Stimulated activated CD4-positive, alpha-beta T cell treated with anti-CD3 and anti-CD28 coated beads, TNF-alpha, amount 100 ng/mL, for 4 hours (primary cell): ENCODE measurements at places on chromosomes 6 and 20.

- no peak for DNase-seq
Measured at GRCh38 chr20:219290-220115, 7.6 kb upstream of the DEFB129 start.

GRCh38 chr20:35721621-35722020 is 20.4 kb downstream of the RBM39 start:
- no peak for DNase-seq

- DNase-seq: no peak
Measured at GRCh38 chr20:40486297-40486696, 202.7 kb downstream of the MAFB start.

- no peak for DNase-seq
Measured at GRCh38 chr20:49775229-49775693, 37.4 kb upstream of the SLC9A8 start.

GRCh38 chr6:15458021-15458459 is 204.8 kb downstream of the DTNBP1 start:
- DNase-seq: no peak

DNA sequence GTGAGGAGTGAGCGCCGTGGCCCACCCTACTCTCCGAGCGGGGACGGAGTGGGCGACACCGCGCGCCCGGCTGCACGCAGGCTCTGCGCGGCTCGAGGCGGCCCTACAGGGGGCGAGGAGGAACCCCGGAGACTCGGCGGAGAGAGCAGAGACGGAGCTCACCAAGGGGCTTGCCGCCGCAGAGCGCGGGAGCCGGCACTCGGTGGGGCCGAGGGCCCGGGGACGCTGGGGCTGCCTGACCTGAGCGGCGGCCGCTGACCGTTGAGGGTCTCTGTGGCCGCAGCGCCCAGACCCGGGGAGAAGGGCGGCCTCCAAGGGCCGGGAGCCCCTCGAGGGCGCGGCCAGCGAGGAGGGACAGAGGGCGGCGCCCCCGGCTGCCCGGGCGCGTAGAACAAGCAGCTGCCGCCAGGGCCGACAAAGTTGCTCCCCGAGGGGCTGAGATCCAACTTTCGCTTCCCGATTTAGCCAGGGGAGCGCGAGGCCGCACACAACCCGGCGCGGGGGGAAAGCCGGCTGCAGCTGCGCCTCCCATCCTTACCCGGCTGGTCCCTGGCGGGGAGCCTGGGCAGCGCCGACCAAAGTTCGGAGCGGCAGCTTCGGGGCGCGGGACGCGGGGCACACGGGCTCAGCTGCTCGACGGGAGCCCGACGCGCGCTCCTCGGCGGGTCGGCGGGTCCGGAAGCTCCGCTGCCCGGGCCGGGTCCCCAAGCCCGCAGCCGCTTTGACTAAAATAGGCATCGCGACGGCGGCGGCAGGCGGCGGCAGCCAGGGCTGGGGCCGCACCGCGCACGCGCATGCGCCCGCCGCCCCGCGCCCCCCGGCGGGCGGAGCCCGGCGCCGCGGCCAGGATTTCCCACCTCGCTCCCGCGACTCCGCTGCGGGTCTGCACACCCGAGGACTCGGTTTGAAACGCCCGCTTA is 43.1 kb downstream of the POPDC3 start:
- no peak for DNase-seq

DNA sequence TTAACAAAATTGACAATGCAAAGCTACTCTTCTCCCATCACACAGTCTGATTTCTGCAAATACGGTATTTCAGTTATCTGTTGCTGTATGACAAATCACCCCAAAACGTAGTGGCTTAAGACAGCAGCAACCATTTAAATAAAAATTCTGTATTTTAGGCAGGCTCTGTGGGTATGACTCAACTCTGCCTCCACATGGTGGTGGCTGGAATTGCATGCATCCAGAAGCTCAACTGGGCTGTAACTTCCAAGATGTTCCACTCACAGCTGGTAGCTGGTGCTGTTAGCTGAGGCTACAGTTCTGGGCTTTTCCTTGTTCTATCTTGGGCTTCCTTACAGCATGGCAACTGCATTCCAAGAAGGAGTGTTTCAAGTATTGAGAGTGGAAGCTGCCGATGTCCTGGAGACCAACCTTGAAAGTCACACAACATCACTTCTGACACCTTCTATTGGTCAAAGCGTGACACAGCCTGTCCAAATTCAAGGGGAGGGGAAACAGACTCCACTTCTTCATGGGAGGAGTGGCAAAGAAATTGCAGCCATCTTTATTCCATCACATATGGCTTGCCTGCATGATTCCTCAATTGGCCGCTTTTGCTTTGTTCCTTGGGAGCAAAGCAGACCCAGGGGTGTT is 39.7 kb upstream of the TULP1 start:
- DNase-seq: peak; percentile 36

DNA sequence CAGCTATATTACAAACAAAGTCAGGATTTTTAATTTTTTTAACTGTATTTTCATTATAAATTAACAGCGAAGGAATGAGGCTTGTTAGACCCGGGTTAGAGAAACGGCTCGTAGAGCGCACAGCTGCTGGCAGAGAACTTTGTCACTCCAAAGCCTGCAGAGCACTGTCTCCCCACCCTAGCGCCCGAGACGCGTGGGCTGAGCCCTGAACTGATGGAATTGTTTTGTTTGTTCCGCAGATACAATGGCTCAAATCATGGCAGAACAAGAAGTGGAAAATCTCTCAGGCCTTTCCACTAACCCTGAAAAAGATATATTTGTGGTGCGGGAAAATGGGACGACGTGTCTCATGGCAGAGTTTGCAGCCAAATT is 810 bp downstream of the LAMP5 start:
- DNase-seq: no peak

- DNase-seq: no peak
Measured at GRCh38 chr6:94260765-94261164, 841.4 kb upstream of the EPHA7 start.

- peak; percentile 23 for DNase-seq
Measured at GRCh38 chr6:15244620-15245360, 1.1 kb upstream of the JARID2 start.

- no peak for DNase-seq
Measured at GRCh38 chr20:38202153-38202981, 37.3 kb upstream of the TGM2 start.

GRCh38 chr6:32355018-32355417 is 16.7 kb downstream of the TSBP1 start:
- no peak for DNase-seq

GRCh38 chr6:163301726-163302635 is 112.5 kb upstream of the QKI start:
- no peak for DNase-seq

GRCh38 chr6:18101271-18101670 is 21.2 kb downstream of the NHLRC1 start:
- no peak for DNase-seq

- no peak for DNase-seq
Measured at GRCh38 chr6:169075211-169075914, 178.3 kb downstream of the THBS2 start.

- DNase-seq: no peak
Measured at GRCh38 chr6:111870051-111870741, 3.1 kb downstream of the FYN start.

- no peak for DNase-seq
Measured at GRCh38 chr6:32607988-32608298, 18.3 kb upstream of the HLA-DRB1 start.

GRCh38 chr20:20051767-20052073 is 546 bp downstream of the CRNKL1 start:
- no peak for DNase-seq

DNA sequence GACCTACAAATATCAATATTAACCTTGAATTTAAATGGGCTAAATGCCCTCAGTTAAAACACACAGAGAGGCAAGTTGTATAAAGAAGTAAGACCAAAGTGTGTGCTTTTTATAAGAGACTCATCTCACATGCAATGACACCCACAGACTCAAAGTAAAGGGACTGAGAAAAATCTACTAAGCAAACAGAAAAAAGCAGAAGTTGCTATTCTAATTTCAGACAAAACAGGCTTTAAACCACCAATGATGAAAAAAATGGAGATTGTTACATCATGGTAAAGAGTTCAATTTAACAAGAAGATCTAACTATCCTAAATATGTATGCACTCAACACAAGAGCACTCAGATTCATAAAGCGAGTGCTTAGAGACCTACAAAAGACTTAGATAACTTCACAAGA is 741.9 kb upstream of the MARCKS start:
- no peak for DNase-seq

GRCh38 chr6:142210606-142211005 is 63.5 kb downstream of the VTA1 start:
- no peak for DNase-seq

DNA sequence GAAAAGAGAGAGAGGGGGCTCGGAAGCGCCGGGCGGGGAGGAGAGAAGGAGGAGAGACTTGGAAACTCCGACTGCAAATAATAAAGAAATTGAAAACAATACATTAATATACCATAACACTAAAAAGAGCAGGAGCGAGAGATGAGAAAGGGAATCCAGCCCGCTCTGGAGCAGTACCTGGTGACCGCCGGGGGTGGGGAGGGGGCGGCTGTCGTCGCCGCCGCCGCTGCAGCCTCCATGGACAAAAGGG is 338 bp downstream of the E2F3 start:
- no peak for DNase-seq

GRCh38 chr6:84033523-84034451 is at the start of gene MRAP2:
Gene MRAP2 (plus strand): TSS chr6:84033772. CDS start chr6:84055319, 21,547 bp downstream.
- DNase-seq: no peak

DNA sequence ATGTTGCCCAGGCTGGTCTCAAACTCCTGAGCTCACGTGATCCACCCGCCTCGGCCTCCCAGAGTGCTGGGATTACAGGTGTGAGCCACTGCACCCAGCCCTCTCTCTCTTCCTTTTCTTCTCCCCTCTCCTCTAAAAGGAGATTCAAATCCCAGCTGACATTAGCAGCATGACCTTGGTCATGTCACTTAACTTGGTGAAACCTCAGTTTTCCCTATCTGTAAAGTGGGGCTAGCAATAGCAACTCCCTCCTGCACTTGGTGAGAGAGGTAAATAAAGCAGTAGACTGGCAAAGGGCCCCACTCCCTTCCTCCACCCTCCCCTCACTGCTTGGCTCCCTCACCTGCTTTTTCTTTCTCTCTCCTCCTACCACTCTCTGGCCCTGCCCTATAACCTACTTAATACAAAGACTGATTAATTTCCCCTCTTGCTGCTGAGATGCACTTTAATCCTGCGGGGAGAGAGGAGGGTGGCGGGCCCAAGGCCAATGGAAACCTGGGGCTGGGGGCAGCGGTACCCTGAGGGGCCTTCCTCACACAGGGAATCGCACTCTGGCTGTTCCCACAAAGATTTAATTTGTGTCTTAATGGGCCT is 54.2 kb upstream of the ZFAND3 start:
- DNase-seq: no peak

DNA sequence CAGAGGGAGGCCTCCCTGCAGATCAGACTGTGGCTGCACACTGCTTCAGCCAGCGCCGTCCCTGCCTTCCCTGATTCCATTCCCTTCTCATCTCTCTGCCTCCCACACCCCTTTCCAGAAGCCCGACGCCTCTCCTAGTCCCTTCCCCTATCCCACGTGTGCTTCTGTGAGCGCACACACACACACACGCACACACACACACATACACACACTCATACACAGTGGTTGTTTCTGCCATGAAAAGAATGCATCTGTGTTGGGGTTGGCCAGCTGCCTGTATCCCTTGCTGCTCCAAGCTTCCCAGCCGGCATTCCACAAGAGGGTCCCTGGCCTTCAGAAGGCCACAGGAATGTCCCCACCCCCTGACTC is 51.7 kb downstream of the MOCS1 start:
- DNase-seq: no peak

- no peak for DNase-seq
Measured at GRCh38 chr6:148926478-148926877, 179.6 kb downstream of the UST start.

GRCh38 chr20:18802012-18802634 is 11.5 kb upstream of the SCP2D1 start:
- DNase-seq: no peak

GRCh38 chr6:154361476-154361875 is 4.9 kb upstream of the IPCEF1 start:
- DNase-seq: no peak

- no peak for DNase-seq
Measured at GRCh38 chr20:23200914-23201313, 114.8 kb upstream of the CD93 start.

DNA sequence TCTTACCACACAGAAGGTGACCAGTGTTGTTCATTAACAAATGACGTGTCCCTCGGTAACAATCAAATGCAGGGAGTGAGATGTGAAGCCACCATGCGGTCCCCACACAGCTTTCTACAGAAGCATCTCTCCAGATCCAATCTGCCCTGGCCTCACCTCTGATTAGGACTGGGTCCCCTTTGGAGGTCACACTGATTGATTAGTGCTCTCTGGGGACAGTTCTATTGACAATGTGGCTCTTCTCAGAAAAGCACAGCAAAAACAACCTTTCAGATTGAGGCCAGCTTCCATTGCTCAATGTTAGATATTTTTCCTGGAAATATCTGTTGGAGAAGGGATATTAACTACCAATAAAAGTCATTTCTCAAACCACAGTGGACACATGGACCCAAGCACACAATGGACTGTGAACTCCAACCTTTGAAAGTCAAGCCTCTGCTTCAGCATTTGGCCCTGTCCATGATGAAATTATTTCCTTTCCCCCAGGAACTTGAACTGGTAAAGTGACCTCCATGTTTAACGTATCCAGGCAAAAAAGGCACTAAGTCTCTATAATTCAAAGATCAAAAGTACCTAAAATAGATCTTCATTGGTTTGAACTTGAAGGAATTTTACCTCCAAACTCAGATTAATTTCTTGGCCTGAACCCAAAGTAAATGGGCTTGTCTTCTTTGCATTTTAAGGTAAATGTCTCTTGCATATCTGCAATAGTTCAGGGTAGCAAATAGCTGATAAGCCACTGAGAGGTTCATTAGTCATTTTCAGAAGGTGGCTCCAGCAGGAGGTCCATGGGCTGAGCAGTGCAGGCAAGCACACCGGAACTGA is 118.5 kb downstream of the FOXA2 start:
- no peak for DNase-seq

- no peak for DNase-seq
Measured at GRCh38 chr6:35048631-35049083, 92.5 kb downstream of the TCP11 start.

GRCh38 chr6:97399208-97399607 is 116.2 kb upstream of the MMS22L start:
- DNase-seq: no peak

DNA sequence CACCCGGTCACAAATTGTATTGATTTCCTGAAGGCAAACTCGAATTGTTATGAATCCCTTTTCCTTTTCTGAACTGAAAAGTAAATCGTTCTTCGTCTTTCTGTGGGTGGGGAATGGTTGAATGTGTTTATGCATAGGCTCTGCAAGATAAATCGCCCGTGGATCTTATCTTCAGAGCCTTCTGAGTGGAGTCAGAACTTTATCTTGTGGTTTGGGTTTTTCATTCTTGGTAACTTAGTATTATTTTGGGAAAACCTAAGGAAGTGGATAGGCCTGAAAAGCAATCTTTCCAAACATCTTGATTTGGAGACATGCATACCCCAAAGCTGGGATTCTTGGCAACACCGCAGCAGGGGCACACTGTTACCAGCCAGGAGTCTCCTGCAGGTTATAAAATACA is 122.4 kb downstream of the MAP3K7 start:
- no peak for DNase-seq

GRCh38 chr6:44590471-44590870 is 203.0 kb downstream of the CDC5L start:
- no peak for DNase-seq

- peak; percentile 54 for DNase-seq
Measured at GRCh38 chr6:2988426-2989331, 11.0 kb upstream of the NQO2 start.

GRCh38 chr6:43095939-43096338 is 19.8 kb downstream of the PTK7 start:
- no peak for DNase-seq
